ENCODE measurements at places on chromosomes 1 and 21.

GRCh38 chr1:70947835-70948234, 99.8 kb downstream of the PTGER3 start:
- DNase-seq, result no peak

DNA sequence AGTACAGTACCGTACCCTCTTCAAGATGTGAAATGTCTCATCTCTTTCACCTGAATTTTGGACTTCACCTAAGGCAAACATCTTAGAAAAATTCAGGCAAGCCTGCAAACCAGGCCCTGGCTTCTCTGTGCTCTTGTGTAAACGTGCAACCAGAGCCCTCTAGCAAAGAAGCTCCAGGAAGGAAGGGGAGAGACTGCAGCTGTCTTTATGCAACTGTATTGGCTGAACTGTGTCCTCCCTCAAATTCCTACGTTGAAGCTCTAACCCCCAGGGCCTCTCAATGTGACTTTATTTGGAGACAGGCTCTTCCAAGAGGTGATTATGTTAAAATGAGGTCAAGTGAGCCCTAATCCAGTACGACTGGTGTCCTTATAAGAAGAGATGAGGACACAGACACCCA, 60.3 kb downstream of the SLC45A1 start:
- no peak for DNase-seq

DNA sequence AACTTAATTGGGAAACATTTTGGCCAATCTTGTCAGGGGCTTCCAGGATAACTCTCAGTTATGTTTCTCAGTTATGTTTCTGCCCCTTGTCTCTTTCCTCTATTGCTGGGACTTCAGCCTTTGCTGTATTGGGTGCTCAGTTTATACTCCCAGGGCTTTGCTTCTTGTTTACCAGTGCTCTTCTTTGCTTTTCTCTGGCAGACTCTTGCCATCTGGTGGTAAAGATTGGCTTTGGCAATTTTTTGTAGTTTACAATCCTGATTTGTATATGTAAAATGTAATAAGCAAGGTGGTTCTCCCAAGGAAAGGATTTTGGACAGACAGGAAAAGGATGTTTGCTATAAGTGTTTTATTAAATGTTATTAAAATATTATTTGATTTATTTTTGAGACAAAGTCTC, 37.9 kb downstream of the FABP3 start:
- DNase-seq, result no peak

DNA sequence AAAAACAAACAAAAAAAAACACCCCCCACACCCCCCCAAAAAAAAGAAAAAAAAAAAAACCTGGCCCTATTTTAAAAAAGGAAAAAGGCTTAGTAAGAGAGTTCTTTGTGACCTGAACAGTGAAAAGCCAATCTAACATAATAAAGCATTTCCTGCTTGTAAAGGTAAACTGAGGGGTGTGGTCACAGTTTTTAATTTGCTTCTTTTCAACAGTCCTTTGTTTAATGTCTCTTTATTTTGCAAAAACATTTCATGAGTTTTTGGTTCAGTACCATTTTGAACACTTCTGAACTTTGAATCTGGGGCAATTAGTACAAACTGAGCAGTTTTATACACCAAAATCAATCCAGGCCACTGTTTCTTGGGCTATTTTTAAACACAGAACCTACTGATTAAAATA, 37.6 kb downstream of the TOR3A start:
- DNase-seq, result no peak

DNA sequence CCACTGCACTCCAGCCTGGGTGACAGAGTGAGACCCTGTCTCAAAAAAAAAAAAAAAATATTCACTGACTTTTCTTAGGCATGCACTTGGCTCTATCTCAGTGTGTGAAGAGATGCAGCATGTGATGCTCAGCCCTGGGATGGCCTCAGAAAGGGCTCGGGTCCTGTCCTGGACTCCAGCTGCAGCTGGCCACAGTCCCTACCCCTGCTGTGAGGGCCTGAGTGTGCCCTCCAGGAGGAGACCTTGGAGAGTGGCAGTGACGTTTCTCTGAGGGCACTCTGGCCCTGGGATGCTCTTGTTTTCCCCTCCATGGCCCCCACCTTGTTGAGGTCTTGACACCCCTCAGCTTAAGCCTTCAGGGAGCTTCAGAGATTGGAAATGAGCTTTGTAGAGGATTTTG, 81.9 kb upstream of the POU3F1 start:
- DNase-seq, result no peak

GRCh38 chr1:6962996-6963911, 178.0 kb downstream of the CAMTA1 start:
- DNase-seq, result peak; percentile 27

- DNase-seq, result no peak
Measured at GRCh38 chr1:178092878-178093493, 918 bp upstream of the RASAL2 start.

GRCh38 chr1:89604414-89604735, 28.5 kb upstream of the LRRC8C start:
- DNase-seq, result no peak

DNA sequence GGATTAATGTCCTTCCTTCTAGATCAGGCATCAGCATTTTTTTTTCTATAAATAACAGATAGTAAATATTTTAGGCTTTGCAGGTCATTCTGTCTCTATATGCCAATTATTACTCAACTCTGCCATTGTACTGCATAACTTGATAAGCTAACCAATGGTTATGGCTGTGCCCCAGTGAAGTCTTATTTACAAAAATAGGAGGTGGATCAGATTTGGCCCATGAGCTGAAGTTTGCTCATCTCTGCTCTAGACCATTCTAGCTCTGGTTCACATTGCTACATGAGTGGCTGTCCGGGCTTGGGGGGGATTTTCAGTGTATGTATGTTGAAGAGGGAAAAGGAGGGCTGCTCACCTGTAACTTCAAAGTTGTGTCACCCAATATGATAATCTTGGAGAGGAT, 10.1 kb downstream of the RAB7B start:
- no peak for DNase-seq

- no peak for DNase-seq
Measured at GRCh38 chr1:193574913-193575312, 388.5 kb upstream of the B3GALT2 start.

- no peak for DNase-seq
Measured at GRCh38 chr1:100627054-100627716, 89.2 kb downstream of the GPR88 start.

GRCh38 chr1:248825136-248825535, 579 bp downstream of the SH3BP5L start:
- no peak for DNase-seq

- DNase-seq, result no peak
Measured at GRCh38 chr1:90317628-90318027, 322.7 kb downstream of the ZNF326 start.

GRCh38 chr1:26132128-26132833, 20.7 kb downstream of the PDIK1L start:
- DNase-seq, result no peak

- DNase-seq, result no peak
Measured at GRCh38 chr1:161157867-161158266, 1.4 kb upstream of the USP21 start.

GRCh38 chr1:178871551-178872320, 859 bp upstream of the ANGPTL1 start:
- DNase-seq, result no peak

GRCh38 chr1:232984577-232985425, 34.4 kb downstream of the NTPCR start:
- no peak for DNase-seq

DNA sequence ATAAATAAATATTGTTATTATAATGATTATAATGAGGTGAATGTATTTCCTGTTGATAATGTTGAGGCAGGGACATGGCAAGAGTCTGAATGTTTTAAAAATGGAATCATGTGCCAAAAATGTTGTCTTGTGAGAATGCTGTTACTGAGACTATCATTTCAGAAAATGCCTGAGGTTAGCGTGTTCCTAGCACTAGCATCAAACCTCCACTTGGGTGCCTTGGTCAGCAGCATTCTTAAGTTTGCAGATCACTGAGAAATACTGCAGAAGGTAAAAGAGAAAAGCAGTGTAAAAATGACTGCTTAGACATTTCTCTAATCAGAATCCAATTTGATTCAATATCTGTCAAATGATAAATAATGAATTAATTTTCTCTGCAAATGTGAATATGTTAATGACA, 50.8 kb downstream of the OLFM3 start:
- DNase-seq, result no peak

GRCh38 chr1:50605186-50605875, 182.1 kb upstream of the DMRTA2 start:
- DNase-seq, result no peak

DNA sequence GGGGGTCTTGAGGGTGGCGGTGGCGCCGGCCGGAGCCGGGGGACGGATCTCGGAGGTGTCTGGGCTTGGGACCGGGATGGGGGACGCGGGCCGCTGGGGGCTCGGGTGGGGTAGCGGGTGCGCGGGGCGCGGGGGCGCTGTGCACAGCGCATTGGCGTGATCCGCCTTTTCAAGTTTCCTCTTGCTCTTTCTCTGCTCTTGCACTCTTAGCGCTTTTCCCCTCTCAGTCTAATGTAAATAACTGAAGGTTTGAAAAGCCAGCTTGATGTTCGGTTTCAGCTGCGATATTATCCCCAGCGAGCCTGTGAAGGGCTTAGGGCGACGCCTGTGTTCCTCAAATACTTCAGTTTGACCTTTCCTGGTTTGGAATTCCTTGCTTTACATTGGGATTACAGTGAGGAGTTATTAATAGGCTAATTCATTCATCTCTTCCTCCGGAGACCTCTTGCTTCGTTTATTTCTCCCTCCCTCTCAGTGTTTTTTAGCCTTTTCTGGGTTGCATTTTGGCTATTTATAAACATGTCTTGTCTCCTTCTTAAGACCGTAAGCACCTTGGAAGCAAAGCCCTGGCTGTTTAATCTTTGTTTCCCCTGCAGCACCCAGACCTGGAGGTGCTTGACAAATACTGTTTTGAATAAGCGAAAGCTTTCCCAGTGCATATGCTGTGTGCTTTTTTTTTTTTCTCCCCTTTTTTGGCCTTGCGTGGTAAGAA, 693 bp downstream of the RAB4A start:
- peak; percentile 31 for DNase-seq

DNA sequence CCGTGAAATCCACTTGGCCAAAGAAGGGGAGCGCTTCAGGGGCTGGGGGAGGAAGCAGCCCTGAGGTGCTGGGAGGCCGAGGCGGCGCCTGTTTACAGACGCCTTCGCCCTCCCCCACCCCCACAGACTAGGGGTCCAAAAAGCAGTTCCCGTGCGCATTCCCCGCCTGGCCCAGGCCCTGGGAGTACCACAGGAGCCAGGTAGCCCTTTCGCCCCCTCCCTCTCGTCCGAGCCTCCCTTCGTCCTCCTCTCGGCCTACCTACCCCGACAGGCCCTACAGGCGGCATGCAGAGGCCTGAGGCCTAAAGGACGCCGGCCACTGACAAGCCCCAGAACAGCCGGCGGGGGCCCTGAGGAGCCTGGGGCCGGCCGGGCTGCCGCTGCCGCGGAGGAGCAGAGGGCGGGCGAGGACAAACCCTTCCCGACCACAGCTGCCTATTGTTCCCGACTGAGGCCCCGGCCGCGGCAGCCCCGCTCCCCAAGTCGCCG, 522 bp downstream of the RC3H1 start:
- no peak for DNase-seq

DNA sequence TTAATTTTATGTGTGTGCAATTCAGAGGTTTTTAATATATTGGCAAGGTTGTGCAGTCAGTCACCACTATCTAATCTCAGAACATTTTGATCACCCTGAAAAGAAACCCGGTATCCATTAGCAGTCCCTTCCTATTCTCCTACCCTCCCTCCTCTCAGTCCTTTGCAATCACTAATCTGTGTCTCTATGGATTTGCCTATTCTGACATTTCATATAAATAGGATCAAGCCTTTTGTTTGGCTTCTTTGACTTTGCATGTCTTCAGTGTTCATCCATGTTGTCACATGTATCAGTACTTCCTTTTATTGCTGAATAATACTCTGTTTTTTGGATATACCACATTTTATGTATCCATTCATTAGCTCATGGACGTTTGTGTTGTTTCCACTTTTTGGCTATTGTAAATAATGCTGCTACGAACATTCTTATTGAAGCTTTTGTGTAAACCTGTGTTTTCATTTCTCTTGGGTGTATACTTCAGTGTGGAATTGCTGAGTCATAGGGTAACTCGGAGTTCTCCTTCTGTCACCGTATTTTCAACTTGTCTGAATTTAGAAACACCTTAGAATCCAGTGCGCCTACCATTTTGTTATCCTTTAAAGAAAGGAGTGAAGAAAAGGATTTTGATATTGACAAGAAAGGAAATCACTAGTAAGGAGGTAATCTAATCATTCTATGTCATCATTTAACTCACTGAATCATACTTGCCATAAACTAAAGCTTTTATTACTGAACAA, 3.4 kb downstream of the CEP85 start:
- no peak for DNase-seq

DNA sequence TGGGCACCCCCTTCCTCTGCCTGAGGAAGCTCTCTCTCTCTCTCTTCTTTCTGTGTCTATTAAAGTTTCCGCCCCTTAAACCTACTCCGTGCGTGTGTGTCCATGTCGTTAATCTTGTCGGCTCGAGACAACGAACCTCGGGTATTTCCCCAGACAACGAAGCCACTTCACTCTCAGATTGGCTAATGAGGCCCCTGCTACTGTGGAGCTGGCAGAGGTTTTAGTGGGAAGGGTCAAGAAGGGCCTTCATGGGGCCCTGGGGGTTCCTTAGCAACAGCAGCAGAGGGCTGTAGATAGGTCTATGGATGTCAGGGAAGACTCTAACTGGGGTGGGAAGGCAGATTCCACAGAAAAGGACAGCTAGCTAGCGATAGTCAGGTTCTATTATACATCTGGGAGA, 239.8 kb upstream of the RAB4A start:
- DNase-seq, result no peak

- no peak for DNase-seq
Measured at GRCh38 chr21:20570824-20571232, 427.4 kb upstream of the NCAM2 start.

GRCh38 chr1:201861448-201861847, 27.2 kb upstream of the SHISA4 start:
- DNase-seq, result no peak

DNA sequence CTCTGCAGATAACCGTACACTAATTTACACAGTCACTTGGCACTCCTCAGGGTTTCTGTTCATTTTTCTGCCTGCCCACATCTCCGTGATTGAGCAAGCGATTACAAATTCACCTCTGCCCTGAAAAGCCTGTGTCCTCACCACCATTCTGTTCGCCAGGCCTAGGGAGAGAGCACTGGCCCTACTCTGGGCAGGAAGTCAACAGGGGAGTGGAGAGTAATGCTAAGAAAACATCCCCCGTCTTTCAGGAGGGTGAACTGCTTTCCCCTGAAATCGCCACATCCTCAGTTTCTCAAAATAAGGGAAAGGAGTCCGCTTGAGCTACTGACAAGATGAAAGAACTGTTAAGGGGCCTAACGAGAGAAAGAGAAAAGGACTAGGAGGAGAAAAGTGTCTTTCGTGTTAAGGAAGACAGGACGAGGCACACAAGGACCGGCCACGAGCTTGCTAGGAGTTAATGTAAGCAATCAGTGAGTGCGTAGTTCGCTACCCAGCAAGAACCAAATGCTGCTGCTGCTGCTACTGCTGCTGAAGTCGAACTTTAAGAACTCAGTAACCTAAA, 632 bp downstream of the PEX19 start:
- no peak for DNase-seq

DNA sequence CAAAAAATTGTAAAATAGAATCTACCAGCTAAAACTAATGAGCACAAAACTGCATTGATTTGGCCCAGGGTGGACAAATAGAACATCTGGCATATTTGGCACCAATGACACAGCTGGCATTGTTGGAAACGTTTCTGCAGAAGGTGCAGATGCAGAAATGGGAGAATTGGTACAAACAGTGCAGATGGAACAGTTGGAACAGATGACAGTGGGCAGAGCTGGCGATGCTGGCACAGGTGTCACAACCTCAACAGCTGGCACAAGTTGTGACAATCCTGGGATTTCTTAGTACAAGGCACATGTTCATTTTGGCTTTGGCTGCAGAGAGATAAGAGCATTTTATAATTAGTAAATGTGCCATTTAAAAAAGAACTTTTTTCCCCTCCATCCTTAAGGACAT, 91.1 kb upstream of the ZBTB18 start:
- no peak for DNase-seq

All from CD4-positive, alpha-beta T cell treated with Interleukin-6 at 100 ng/mL for 8 hours (primary cell).